ENCODE measurements at places on chromosomes 5 and 9.
A peak's percentile ranks its signal among the peaks of the same experiment; 100 is the strongest.

DNA sequence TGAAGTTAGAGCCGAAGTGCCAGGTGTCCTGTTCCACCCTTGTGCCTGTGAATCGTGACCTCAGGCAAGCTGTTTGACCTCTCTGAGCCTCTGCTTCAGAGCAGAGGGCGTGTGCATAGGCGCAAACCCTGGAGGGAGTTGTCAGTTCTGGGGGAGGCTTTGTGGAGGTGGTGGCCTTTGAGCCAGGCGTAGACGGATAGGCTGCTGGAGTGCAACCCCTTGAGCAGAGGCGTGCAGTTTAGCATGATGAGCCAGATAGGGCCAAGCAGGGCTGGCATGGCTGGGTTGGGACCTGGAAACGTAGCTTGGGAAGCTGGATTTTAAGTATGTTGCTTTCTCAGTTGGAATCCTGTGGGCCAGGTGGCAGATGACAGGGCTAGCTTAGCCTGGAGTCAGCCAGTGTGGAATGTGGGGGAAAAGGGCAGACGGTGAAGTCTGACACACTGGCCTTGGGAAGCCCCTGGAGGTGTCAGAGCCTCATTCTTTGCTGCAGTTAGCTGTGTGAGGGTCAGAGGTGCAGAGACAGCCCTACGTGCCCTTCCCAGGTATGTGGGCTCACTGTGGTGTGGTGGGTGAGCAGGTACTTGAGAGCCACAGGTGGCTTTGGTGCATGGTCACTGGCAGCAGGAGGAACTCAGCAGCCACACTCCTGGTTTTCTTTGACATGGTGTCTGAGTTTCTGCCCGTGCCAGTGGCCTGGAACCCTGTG lies 93.4 kb downstream of the DAB2IP start:
- no peak for DNase-seq

DNA sequence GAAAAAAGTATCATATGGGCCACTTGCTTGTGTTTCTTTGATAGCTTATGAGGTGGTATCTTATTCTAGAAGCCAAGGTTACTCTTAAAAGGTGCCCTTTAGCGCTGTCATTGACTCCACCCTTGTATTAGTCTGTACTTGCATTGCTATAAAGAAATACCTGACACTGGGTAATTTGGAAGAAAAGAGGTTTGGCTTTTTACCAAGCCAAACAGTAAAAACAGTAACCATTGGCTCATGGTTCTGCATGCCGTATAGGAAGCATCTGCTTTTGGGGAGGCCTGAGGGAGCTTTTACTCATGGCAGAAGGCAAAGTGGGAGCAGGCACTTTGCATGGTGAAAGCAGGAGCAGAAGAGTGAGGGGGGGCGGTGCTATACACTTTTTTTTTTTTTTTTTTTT lies 87.4 kb downstream of the TEK start:
- no peak for DNase-seq

- DNase-seq, result no peak
Measured at GRCh38 chr5:132000241-132000490, 11.3 kb downstream of the ACSL6 start.

DNA sequence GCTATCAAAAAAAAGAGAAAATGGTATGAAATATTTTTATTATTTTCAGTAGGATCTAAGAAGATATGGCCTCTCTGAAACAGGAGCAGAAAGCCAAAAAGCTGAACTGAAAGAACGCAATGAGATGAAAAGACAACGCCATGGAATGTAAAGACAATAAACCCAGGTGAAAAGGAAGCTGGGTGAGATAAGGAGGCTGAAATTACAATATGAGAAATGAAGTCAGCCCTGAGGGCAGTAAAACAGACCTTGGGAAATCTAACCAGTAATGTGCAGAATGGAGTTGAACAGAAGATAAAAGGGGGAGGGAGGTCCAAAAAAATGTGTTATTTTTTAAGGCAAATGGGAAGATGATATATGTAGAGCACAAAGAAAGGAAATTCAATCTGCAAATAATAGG lies 265.3 kb downstream of the ENC1 start:
- DNase-seq, result peak; percentile 29

DNA sequence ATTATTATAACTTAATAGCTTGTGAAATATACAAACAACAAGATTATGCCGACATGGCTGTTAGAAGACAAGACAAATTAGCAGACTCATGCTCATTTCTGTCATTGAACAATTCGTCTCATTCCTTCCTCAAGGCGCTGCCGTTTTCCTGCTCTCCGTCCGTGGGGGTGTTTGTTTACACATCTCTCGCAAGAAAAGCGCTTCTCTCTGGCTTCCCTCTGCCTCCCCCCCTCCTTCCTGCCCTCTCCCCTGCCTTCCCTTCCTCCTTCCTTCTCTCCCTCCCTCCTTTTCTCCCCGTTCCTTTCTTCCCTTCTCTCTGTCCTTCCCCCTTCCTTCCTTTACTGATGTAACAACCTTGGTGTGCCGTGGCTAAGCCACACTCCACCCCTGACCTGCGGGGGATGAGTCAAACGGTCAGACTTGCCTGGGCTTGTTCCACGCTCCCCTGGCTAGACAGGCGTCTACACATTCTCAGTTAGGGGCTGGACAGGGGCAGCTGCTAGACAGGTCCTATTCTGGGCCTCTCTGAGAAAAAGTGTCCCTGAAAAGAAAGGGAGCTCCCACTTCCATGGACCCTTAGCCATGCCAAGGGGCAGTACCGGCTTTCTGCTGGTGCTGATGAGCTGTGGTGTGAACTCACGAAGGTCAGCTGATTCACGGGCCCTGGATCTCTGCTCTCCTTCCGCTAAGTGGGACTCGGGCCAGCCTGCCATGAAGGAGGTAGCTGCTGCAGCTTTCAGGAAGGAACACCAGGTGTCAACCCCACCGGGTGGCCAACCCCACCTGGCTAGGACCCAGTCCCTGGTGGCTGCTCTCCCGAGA lies 32.0 kb upstream of the SPTLC1 start:
- no peak for DNase-seq

DNA sequence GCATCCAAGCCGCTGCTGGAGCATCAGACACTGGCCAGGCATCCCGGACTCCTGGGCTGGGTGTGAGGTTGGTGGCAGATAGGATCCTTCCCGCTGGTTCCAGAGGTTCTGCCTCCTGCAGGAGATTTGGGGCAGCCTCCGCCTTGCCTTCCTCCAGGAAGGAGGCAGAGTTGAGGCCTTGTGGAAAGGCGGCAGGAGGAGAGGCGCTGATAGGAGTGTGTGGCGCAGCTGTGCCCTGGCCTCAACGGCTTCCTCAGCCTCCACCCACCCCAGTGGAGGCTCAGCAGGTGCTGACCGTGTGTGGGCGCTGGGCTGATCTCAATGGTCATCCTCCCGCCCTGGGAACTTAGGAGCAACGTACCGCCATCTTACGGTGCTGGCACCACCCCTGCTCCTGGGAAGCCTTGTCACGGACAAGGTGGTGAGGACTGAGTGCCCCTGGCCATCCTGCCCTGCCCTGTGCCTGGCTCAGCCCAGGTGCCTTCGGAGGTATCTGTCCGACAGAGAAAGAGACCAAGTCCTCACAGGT lies 10.2 kb downstream of the NCS1 start:
- no peak for DNase-seq

DNA sequence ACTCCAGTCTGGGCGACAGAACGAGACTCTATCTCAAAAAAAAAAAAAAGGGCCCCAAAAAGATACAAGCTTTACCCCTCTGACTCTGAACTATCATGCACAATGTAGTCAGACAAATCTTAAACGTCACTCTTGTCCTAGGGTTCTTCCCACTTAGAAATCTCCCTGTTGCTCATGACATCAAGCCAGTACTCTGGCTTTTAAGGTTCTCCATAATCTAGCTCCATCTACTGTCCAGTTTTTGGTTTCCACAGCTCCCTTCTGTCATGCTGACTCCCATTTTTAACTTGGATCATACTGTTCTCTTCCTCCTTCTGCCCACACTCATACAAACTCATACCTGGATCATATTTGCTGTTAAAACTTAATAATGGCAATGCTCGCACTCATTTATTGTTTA lies 156.7 kb upstream of the TLX3 start:
- DNase-seq, result no peak

DNA sequence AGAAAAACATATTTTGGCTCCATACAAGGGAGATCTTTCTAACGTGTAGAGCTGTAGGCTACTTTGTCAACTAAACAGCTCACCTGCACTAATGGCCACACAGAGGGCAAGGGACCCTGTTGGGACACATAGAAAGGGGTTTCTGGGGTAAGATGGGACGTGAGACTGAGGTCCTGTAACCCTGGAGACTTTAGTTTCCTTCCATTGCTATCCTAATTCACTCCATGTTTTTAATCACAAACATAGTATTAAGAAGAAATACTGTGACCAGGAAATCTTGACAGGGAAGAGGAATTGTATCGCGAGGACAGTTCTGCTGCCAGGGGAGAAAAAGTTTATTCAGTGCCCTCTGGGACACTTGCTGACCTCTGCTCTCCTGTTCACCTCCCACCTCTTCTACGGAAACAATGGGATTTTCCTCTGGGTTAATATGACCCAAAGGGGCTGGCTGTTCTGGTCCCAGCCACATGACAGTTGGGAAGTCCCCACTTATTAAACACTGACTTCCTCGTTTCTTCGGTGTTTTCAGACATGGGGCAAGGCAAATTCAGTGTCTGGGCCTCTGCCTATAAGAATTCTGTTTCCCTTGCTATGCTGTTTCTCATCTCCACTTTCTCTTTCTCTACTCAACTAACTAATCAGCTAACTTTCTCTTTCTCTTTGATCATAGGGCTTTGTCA lies 106.9 kb upstream of the SEMA6A start:
- DNase-seq, result no peak

DNA sequence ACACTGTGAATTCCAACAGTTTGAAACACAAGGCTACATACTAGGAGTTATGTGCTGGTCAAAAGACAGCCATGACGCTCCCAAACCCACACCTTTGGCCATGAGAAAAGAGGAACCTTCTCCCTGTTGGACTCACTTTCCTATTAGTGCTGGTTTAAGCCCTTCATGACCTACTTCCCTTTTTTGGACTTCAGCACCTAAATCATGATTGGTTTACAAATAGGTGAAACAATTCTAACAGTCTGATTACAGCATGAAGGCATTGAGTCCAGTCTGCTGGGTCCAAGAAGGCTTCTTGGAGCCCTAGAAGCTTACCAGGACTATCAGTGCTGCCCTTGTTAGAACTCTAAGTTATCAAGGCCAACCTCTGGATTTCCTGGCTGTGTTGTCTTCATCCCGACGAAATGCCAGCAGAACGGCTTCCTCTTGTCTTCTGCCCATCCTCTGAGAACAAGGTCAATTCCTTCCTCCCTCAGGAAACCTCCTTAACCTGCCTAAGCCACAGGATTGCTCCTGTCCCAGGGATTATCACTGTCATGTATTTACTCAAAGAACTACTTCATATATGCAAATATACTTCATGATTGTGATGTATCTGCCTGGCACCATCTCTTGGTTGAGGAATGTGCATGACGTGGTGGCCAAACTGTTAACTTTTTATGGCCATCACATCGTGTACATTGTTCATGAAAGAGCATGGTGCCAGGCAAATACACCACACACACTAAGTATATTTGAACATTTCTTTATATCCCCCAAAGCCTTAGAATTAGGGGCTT lies 83.6 kb downstream of the ANKH start:
- no peak for DNase-seq

GRCh38 chr9:34603610-34604231 lies 8.2 kb downstream of the RPP25L start:
- peak; percentile 81 for DNase-seq

DNA sequence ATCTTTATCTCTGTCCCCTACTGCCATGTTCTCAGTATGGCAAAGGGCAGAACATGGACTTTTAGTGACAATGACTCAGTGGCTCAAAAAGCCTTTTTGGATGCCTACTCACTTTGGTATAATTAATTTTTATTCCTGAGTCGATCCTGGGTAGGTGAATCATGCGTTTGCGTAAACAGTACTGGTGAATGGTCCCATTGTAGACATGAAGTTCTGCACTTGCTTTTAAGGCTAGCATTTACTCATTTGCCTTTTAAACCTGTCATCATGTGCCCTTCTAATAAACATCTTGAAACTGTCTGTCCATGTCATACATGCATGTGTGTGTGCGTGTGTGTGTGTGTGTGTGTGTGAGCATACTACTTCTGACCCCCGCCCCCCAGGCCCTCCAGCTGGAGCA lies 223.0 kb downstream of the AUH start:
- no peak for DNase-seq

DNA sequence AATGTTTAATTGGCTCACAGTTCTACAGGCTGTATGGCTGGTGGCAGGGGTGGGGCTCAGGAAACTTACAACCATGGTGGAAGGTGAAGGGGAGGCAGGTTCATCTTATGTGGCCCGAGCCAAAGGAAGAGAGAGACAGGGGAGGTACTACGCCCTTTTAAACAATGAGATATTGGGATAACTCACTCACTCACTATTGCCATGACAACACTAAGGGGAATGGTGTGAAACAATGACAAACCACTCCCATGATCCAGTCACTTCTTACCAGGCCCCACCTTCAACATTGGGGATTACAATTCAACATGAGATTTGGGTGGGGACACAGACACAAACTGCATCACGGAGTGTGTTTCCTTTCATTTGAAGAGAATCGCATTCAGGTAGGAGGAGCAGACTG lies 220.9 kb downstream of the GADD45G start:
- DNase-seq, result no peak

DNA sequence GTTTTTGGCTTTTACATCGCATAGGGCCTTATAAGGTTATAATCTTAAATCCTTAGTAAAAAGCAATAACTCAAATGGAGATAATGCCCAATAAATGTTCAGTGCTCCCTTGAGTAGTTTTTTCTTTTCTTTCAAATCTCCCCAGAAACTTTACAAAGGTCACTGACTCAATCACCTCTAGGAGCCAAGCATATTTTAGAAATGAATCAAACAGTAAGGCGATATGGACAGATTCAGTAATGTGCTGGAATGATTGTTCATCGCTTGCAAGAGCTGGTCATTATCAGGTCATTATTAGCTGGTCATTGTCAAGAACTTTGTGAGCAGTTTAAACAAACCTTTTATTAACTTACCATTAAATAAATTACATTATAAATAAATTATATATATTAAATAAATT lies 130.4 kb upstream of the SLIT3 start:
- no peak for DNase-seq

GRCh38 chr5:131747180-131748105 lies 49.4 kb downstream of the FNIP1 start:
- no peak for DNase-seq

DNA sequence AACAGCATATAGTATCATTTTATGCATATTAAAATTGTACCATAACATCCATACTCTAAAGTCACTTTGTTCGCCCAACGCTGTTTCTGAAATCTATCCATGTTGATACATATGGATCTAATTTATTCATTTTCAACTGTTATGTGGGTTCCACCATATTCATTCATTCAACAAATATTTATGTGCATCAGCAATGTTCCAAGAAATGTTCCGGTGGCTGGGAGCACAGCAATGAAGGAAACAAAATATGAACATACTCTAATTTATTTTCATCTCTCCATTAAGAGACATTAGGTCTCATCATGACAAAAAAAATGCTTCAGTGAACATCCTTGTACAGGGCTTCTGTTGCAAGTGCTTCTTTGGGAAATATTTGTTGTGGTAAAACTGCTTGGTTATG lies 75.4 kb downstream of the MARCHF3 start:
- no peak for DNase-seq

- no peak for DNase-seq
Measured at GRCh38 chr5:65163698-65164097, 318.0 kb downstream of the ADAMTS6 start.
